Adrenal gland (tissue), 19 donors: ENCODE measurements at places on chromosomes 13 and 19. TPM values are rescaled to one million over a fixed set of nuclear protein-coding genes. Genes with fewer than 3 reads are reported as not detected.
A peak's percentile ranks its signal among the peaks of the same experiment; 100 is the strongest.

- no peak for DNase-seq
- H3K36me3 ChIP-seq = no peaks in the 10 kb centered on the region
- H3K4me3 ChIP-seq = no peak overlapping the region
- no peaks in the 10 kb centered on the region for H3K4me1 ChIP-seq
Measured at GRCh38 chr13:53241891-53242348, 213.3 kb downstream of the OLFM4 start.

- no peak overlapping the region for H3K27ac ChIP-seq
- no peaks in the 10 kb centered on the region for H3K4me1 ChIP-seq
- no peaks in the 10 kb centered on the region for H3K27me3 ChIP-seq
Measured at GRCh38 chr13:40697711-40698110, 31.3 kb upstream of the FOXO1 start.

ZNF85 gene
- 12.5 TPM for polyA plus RNA-seq

SIAH3 gene
- 0.16 TPM for polyA plus RNA-seq

CYP2B6 gene
- not detected for polyA plus RNA-seq

MAMSTR gene
- 31.9 TPM for polyA plus RNA-seq

ZNF836 gene
- 61.2 TPM for polyA plus RNA-seq

CNFN gene
- polyA plus RNA-seq = 7.4 TPM

ZNF546 gene
- polyA plus RNA-seq = 4.4 TPM

GRCh38 chr13:80901111-80901510 lies 560.2 kb upstream of the SPRY2 start:
- no peaks in the 10 kb centered on the region for H3K36me3 ChIP-seq
- no peaks in the 10 kb centered on the region for H3K27me3 ChIP-seq
- H3K4me1 ChIP-seq = no peaks in the 10 kb centered on the region
- no peak overlapping the region for H3K27ac ChIP-seq
- H3K4me3 ChIP-seq = no peak overlapping the region
- no peak for DNase-seq

GRCh38 chr13:108853031-108853430 lies 223.6 kb downstream of the MYO16 start:
- DNase-seq = no peak
- H3K4me3 ChIP-seq = no peak overlapping the region
- no peak overlapping the region for H3K27ac ChIP-seq
- no peaks in the 10 kb centered on the region for H3K27me3 ChIP-seq

NOTCH3 gene
- 3.7 TPM for polyA plus RNA-seq

ZNF490 gene
- polyA plus RNA-seq = 0.34 TPM

DNA sequence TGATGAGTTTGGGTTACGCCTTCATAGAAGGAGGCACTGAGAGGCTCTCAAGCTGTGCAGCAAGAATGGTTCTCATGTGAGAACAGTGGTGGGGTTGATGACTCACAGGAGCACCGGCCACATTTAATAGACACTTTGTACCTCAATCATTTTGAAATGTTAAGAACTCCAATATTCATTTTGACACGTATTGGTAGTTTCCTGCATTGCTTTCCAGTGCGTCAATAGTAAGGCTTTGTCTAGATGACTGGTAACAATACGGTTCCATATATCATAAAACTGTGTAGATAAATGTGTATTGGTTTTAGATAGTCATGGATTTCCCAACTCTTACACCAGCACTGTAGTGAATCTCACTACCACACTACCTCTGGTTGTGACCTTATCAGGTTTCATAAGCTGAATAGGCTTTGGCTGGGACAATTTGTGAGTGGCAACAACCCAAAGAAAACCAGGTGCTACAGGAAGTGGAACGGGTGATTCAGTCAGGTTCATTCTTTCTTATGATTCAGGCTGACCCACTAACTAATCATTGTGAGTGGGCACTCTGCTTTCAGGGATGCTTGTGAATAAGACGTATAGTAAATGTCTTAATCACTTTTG lies 362.6 kb downstream of the KLF5 start:
- H3K4me3 ChIP-seq = no peak overlapping the region
- DNase-seq = no peak
- H3K27ac ChIP-seq = no peak overlapping the region
- H3K36me3 ChIP-seq = no peaks in the 10 kb centered on the region

PTGER1 gene
- polyA plus RNA-seq = 4.8 TPM

- peak overlapping the region; percentile 66 for H3K27ac ChIP-seq
- peak; percentile 89 for DNase-seq
- H3K4me3 ChIP-seq = peak overlapping the region; percentile 76
- no peaks in the 10 kb centered on the region for H3K27me3 ChIP-seq
Measured at GRCh38 chr19:46426506-46427162, 2.1 kb downstream of the PNMA8C start.

GRCh38 chr13:20487927-20488326 lies 37.7 kb downstream of the CRYL1 start:
- no peaks in the 10 kb centered on the region for H3K27me3 ChIP-seq
- no peak overlapping the region for H3K4me3 ChIP-seq
- no peaks in the 10 kb centered on the region for H3K4me1 ChIP-seq
- H3K36me3 ChIP-seq = peaks cover 5% of the 10 kb centered on the region
- H3K27ac ChIP-seq = no peak overlapping the region
- no peak for DNase-seq

- peaks cover 9% of the 10 kb centered on the region for H3K36me3 ChIP-seq
- H3K4me3 ChIP-seq = peak overlapping the region; percentile 26
Measured at GRCh38 chr19:52188822-52189734, 774 bp upstream of the PPP2R1A start.

SERPINE3 gene
- polyA plus RNA-seq = not detected

LIPE gene
- 68.6 TPM for polyA plus RNA-seq

ZNF728 gene
- 0.35 TPM for polyA plus RNA-seq

GRCh38 chr13:76335463-76335862 lies 550.7 kb downstream of the KCTD12 start:
- no peak overlapping the region for H3K27ac ChIP-seq
- H3K4me3 ChIP-seq = no peak overlapping the region
- no peaks in the 10 kb centered on the region for H3K4me1 ChIP-seq
- DNase-seq = no peak
- no peaks in the 10 kb centered on the region for H3K27me3 ChIP-seq
- no peaks in the 10 kb centered on the region for H3K36me3 ChIP-seq

DNA sequence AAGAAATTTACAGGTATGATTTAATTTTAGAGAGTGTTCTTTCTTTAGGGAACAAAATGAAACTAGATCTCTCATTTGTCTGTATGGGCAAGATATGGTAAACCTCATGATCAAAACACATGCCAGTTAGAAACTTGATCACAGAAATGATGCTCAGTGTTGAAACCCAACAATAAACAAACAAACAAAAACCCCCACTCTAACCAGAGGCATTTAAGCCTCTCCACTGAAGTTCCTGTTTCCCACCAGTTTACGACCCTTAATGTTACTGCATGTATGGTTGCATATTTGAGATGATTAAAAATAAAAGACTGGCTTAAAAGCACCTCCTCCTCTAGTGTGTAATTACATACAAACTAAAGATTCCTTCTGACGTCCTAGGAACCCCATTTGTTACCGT lies 293.3 kb upstream of the MAB21L1 start:
- no peaks in the 10 kb centered on the region for H3K27me3 ChIP-seq
- H3K4me1 ChIP-seq = no peaks in the 10 kb centered on the region
- no peak overlapping the region for H3K4me3 ChIP-seq
- no peak overlapping the region for H3K27ac ChIP-seq

DNA sequence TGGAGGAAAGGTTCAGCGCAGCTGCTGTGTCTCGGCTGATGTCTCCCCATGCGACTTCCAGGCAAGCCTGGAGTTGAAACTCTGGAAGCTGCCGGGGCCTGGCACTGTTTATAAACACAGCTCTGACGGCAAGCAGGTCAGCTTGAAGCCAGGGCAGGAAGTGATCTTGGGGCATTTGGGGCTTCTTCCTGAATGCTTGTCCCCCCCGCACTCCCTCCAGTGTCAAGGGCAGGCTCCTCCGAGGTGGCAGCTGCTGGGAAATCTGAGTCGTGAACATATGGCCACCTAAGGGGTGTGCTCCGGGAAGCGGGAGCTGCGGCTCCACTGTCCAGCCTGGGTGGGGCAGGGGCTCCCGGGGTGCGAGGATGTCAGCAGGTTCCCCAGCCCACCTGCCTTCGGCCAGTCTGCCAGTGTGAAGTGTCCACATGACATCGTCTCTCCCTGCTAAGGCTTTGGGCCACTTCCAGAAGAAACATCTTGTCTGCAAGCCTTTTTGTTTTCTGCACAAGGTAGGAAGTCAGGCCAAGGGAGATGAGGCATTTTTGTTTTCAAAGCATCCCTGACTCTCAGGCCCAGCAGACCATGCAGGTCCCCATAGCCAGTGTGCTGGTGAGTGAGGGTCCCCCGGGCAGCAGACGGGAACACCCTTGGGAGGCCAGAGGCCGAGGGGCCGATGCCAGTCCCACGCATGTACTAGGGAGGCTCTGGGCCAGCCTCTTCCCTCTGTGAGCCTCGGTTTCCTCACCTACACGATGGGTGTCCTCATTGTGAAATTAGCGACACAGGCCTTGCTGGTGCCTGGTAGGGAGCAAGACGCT lies 2.7 kb downstream of the PIAS4 start:
- no peak overlapping the region for H3K4me3 ChIP-seq
- H3K36me3 ChIP-seq = no peaks in the 10 kb centered on the region
- no peaks in the 10 kb centered on the region for H3K27me3 ChIP-seq

ZNF296 gene
- polyA plus RNA-seq = 2.5 TPM

DNA sequence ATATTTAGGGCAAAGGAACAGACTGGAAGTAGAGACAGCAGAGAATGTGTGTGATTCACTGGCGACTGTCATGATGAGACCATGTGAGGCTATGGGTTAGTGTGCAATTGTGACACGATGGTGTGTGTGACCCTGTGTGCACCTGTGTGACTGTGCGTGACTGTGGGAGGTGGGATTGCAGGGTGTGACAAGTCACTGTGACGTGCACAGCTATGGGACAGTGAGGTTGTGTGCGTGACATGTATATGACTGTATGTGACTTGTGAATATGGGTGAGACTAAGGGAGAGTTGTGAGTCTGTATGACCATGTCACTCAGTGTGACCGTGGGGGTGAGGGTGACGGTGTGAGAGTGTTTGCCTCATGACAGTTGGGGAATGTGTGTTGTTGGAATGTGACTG lies 3.4 kb upstream of the GIPR start:
- no peak overlapping the region for H3K27ac ChIP-seq
- no peak overlapping the region for H3K4me3 ChIP-seq
- H3K36me3 ChIP-seq = no peaks in the 10 kb centered on the region
- DNase-seq = no peak
- peaks cover 15% of the 10 kb centered on the region for H3K4me1 ChIP-seq

GRCh38 chr19:11814700-11815035 lies 595 bp downstream of the ZNF440 start:
- no peaks in the 10 kb centered on the region for H3K27me3 ChIP-seq
- DNase-seq = no peak
- no peaks in the 10 kb centered on the region for H3K4me1 ChIP-seq

DNA sequence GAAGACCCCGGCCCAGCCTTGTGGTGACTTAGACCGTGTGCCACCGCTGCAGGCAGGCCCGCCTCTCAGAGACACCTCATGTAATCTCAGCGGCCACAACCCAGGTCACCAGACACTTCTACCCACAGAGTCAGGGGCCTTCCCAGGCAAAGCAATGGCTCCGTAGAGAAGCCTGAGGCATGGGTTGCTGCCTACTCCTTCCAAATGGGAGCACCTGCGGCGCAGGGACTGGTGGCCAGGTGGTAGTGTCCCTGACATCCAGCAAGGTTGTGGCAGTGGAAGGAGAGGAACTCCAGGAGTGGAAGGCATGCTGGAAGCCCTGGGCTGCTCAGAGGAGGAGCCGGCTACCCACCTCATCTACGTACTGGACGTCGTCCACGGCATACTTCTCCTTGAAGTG lies 21.0 kb downstream of the PEPD start:
- H3K36me3 ChIP-seq = no peaks in the 10 kb centered on the region
- no peak for DNase-seq
- no peaks in the 10 kb centered on the region for H3K4me1 ChIP-seq
- no peak overlapping the region for H3K27ac ChIP-seq

GRCh38 chr13:91785431-91786119 lies 387.2 kb downstream of the GPC5 start:
- no peak overlapping the region for H3K27ac ChIP-seq
- H3K4me1 ChIP-seq = no peaks in the 10 kb centered on the region
- H3K27me3 ChIP-seq = no peaks in the 10 kb centered on the region
- H3K36me3 ChIP-seq = no peaks in the 10 kb centered on the region
- H3K4me3 ChIP-seq = no peak overlapping the region
- no peak for DNase-seq

- H3K27me3 ChIP-seq = no peaks in the 10 kb centered on the region
- DNase-seq = peak; percentile 23
- H3K36me3 ChIP-seq = peaks cover 36% of the 10 kb centered on the region
- peak overlapping the region; percentile 71 for H3K4me3 ChIP-seq
Measured at GRCh38 chr13:26220575-26220974, 1.5 kb downstream of the RNF6 start.

- no peak for DNase-seq
- no peaks in the 10 kb centered on the region for H3K27me3 ChIP-seq
- no peak overlapping the region for H3K4me3 ChIP-seq
- no peaks in the 10 kb centered on the region for H3K36me3 ChIP-seq
- H3K4me1 ChIP-seq = no peaks in the 10 kb centered on the region
Measured at GRCh38 chr13:112795277-112795676, 105.4 kb downstream of the ATP11A start.

GRCh38 chr13:48010698-48011097 lies 9.6 kb upstream of the SUCLA2 start:
- no peak overlapping the region for H3K4me3 ChIP-seq
- no peak overlapping the region for H3K27ac ChIP-seq
- H3K4me1 ChIP-seq = no peaks in the 10 kb centered on the region
- no peaks in the 10 kb centered on the region for H3K27me3 ChIP-seq

GRCh38 chr13:40422588-40423235 lies 243.7 kb downstream of the FOXO1 start:
- no peak overlapping the region for H3K4me3 ChIP-seq
- H3K36me3 ChIP-seq = no peaks in the 10 kb centered on the region
- no peaks in the 10 kb centered on the region for H3K27me3 ChIP-seq

DNA sequence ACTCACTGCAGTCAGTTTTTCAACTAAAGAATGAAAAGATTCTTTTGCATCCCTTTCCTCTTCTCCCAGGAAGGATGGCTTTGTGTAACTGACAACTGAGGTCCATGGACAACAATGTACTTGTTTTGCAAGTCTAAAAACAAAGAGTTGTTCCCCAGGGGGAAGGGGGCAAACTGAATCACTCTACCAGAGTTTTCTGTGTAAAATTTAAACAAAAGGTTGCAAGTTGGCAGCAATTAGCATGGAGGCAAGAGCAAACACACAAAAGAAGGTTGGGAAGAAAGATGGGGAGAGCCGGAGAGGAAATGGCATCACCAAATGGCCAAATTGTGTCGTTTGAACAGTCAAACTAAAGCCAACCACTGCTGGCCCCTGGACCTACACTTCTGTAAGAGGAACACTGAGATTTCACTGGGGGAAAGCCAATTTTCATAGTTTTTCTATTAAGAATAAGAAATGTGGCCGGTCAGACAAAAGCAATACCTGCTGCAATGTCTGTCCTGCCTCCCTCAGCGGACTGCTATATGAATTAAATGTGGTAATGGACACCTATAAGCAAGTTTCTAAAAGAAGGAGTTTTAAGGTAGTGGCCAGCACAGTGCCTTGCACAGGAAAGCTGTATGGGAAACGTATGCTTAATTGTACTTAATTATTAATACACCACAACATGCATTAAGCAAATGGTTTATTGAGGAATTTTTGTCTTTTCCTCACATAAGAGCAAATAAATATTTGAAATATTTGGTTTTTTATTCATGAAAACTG lies 16.1 kb upstream of the SACS start:
- no peaks in the 10 kb centered on the region for H3K27me3 ChIP-seq
- H3K36me3 ChIP-seq = no peaks in the 10 kb centered on the region
- no peak overlapping the region for H3K4me3 ChIP-seq
